ENCODE measurements at places on chromosomes 7 and 10. TPM values are rescaled to one million over a fixed set of nuclear protein-coding genes. Genes with fewer than 3 reads are reported as not detected.

MGMT gene
- polyA plus RNA-seq, result 8.8 TPM

TOMM7 gene
- polyA plus RNA-seq, result 595 TPM

TRPV5 gene
- not detected for polyA plus RNA-seq

AS3MT gene
- 4.8 TPM for polyA plus RNA-seq

CYP3A4 gene
- 12.9 TPM for polyA plus RNA-seq

FEZF1 gene
- not detected for polyA plus RNA-seq

All from aorta (tissue), 5 donors.